ENCODE measurements at places on chromosomes 13 and 19.

- peak; percentile 13 for DNase-seq
Observed at GRCh38 chr19:16380943-16381755, 56.5 kb downstream of the KLF2 start.

- no peak for DNase-seq
Observed at GRCh38 chr13:79062291-79062690, 343.8 kb downstream of the RBM26 start.

DNA sequence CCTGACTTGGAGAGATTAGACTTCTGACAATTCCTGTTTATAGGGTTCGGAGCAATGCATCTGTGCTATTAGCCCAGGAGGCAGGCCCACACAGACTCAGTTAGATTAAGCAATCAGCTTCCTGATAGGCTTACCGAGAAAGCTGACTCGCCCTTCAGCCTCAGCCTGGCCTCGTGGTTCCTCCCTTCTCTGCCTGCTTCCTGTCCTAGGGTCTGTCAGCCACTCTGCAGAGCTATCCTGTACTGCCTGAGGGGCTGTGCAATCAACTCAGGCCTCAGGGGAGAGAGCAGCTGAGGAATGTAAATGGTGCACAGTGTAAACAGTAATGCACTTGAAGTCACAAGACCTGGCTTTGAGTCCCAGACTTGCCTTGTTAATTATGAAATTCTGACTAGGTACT lies 30.7 kb downstream of the HTR2A start:
- no peak for DNase-seq

DNA sequence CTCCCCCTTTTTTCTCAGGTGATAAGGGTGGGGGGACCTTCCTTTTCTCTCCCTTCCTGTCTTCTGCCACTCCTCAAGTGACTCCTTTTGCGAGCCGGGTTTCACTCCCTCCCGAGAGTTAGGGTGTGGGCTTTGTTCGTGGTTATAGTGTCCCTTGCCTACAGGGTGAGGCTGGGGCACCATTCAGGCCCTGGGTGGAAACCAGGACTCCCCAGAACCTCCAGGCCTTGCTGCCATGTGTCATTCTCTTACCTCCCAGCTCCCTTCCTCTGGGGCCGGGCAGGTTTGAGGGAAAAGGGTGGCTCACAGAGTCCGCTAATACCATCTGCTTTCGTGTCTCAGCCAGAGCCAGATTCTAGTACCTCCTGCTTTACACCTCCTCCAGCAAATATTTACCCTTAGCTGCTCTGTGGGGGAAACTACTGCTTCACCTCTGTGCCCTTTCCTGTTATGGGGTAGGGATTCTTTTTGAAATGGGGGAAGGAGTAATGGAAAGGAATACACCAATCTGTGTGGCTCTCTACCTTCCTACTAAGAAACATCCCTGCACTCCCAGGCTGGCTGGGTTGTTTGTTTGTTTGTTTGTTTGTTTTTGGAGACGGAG lies 2.8 kb downstream of the ACTN4 start:
- no peak for DNase-seq

- DNase-seq = no peak
Observed at GRCh38 chr13:65868099-65868498, 1362.0 kb downstream of the PCDH9 start.

DNA sequence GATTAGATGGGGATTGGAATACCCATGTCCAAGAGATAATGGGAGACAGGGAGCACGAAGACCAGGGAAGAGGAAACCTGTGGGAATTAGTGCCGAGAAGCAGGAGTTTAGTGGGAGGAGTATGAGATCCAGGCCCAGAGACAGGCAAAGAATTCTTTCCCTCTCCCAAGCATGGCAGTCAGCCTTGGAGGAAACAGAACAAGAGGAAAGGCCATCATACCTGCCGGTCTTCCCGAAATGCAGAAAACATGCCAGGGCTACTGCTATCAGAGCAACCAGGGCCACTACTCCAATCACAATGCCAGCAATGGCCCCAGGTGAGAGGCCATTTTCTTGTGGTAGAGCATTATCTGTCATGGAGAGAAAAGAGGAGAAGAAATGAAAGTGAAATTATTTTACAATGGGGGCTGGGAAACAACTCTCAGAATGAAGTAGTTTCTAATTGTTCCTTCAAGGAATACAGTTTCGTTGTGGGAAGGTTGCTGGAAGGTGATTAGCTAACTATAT lies 16.1 kb downstream of the CEACAM1 start:
- no peak for DNase-seq

GRCh38 chr19:53870485-53870844 lies 2.8 kb downstream of the MYADM start:
- DNase-seq = no peak

DNA sequence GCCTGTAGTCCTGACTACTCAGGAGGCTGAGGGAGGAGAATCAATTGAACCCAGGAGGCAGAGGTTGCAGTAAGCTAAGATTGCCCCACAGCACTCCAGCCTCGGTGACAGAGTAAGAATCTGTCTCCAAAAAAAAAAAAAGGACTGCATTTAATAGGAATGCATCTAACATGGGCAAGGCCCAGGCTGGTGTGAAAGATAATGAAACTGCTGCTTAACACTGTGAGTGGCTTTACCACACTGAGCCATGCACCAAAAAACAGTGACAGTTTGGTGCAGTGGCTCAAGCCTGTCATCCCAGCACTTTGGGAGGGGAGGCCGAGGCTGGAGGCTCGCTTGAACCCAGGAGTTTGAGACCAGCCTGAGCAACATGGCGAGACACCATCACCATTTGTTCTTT lies 8.6 kb downstream of the GTF2F1 start:
- no peak for DNase-seq

DNA sequence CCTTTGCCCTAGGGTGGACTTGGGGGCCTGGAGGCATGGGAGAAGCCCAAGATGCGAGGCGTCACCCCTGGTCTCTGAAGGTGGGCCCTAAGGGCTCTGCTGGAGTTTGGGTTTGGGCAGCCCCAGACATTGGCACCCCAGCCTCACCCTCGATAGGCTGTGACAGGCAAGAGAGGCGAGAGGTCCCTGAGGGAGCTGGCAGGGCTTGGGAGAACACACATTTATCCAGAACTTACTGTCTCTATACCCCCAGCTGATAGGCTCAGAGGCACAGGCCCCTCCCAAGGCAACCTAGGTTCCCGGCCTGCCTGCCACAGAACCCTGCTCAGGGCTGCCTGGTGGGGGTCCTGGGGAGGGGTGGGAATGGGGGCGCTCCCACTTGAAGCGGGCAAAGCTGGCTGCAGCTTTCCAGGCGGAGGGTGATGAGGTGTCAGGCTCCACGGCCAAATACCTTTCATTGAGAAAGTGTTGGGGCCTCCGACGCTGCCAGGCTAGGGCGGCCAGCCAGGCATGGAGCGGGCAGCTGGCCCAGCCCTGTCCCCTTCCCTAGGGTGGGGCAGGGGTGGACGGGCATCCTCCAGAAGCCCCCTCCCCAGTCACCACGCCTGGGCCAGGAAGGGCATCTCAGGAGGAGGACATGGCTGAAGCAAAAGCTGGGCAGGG lies 9.7 kb downstream of the CILP2 start:
- DNase-seq = peak; percentile 39

- DNase-seq = no peak
Observed at GRCh38 chr13:108306860-108307259, 37.3 kb downstream of the TNFSF13B start.

DNA sequence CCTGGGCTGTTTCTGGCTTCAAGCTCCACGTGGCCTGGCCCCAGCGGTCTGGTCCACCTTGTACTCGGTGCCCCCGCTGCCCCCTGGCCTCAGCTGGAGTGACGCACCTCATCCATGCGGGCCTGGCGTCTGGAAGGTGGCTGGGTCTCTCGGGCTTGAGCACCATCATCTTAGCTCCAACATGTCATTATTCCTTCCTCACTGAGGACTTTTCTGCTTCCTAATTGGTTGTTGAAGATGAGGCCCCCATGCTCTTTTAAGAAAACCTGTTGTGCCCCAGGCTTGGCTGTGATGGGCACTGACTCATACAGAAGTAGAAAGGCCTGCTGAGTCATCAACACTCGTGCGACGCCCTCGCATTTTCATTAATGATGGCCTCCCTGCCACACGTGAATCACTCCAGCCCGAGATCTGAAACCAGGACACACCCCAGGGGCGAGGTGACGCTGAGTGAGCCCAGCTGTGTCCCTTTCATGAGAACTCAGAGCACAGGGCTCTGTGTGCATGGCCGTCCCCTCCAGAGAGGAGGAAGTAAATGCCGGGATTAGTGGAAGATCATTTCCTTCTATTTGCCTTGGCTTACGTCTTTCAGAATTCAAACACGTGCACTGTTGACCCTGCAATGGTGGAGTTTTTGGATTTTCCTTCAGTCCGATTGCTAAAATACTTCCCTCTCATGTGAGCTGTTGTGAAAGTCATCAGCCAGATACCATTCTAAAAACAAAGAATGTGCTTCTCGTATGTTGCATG lies 14.0 kb upstream of the GJA3 start:
- peak; percentile 42 for DNase-seq

DNA sequence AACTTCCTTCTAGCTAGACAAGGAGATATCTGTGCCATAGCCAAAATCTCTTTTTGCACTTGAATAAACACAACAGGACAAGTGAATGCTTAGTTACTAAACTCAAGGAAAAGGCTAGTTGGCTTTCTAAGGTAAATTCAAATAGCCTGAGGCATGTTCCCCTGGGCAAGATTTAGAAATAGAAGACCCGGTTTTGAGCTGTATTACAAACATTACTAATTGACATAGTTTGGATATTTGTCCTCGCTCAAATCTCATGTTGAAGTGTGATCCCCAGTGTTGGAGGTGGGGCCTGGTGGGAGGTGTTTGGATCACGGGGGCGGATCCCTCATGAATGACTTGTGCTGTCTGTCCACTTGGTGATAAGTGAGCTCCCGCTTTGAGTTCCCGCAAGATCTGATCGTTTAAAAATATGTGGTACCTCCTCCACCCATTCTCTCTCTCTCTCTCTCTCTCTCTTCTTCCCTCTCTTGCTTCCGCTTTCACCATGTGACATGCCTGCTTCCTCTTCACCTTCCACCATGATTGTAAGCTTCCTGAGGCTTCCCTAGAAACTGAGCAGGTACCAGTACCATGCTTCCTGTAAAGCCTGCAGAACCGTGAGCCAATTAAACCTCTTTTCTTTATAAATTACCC lies 3.9 kb upstream of the KBTBD6 start:
- DNase-seq = no peak

GRCh38 chr13:110209950-110210603 lies 96.9 kb downstream of the COL4A1 start:
- DNase-seq = no peak

DNA sequence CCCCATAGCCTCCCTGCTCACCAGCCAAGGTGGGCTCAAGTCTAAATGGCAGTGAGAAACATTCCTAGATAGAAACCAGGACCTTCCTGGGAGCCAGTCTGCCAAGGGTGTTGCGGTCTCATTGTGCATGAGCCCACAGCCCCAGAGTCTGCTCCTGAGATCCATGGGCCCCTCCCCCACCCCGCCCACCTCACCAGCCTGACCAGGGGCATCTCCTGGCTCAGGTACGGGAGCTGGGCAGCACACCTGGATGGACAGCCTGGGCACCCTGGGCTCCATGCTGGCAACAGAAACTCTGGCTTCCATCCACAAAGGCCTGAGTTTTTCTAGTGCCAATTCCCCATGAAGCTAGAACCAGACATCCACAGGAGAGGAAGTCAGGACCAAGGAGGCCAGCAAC lies 65.6 kb downstream of the RAB20 start:
- DNase-seq = no peak

DNA sequence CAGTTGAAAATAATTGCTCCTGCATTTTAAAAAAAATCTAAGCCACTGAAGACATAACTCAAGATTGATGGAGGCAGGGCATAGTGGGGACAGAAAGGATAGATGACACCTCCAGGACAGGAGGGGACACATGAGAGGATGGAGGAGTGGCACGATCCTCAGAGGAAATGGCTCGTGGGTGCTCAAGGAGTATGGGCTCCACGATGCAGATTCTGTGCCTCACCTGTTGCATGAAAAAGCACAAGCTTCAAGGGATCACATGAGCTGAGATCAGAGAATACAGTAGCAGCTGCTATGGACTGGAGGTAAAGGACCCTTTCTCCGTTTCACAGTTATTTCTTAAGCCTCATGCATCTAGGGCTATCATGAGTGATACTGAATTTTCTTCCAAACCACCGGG lies 69.7 kb upstream of the KL start:
- no peak for DNase-seq

GRCh38 chr19:5603626-5604025 lies 18.9 kb downstream of the SAFB2 start:
- no peak for DNase-seq

GRCh38 chr13:28505543-28506135 lies 10.7 kb upstream of the FLT1 start:
- DNase-seq = no peak

DNA sequence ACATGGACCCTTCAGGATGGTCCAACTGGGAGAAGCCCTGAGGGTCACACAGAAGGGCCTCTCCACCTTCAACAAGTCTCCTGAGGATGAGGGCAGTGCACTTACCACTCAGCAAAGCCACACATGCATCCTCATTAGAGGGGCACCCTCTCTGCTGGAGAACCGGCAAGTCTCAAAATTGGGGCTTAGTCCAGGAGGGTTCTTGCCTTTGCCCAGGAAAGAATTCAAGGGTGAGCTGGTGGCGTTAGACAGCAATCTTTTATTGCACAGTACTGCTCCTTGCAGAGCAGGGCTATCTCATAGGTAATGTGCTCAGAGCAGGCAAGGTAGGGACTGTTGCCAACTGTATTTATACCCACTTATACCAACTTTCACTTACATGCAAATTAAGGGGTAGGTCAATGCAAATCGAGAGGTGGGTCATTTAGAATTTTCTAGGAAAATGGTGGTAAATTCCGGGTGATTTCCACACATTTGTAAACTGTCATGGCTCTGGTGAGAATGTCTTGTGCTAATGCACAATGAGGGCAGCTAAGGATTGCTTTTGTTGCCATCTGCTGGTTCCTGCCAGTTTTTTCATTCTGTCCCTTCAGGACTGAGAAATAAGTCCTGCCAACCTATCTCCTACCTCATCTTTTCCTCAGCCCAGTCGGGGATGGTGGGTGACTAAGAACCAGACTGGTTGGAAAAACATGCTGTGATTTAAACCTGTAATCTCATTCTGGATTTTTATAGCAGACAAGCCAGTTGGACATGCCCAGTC lies 27.8 kb upstream of the IGSF23 start:
- DNase-seq = no peak

- no peak for DNase-seq
Observed at GRCh38 chr13:98951266-98951665, 26.6 kb downstream of the DOCK9 start.

- DNase-seq = no peak
Observed at GRCh38 chr13:20492641-20493040, 33.0 kb downstream of the CRYL1 start.

- DNase-seq = no peak
Observed at GRCh38 chr19:46580247-46580646, 20.9 kb upstream of the CALM3 start.

- no peak for DNase-seq
Observed at GRCh38 chr19:51319649-51320279, 8.3 kb downstream of the IGLON5 start.

- no peak for DNase-seq
Observed at GRCh38 chr19:50790922-50791467, 780 bp downstream of the ACP4 start.

- peak; percentile 79 for DNase-seq
Observed at GRCh38 chr19:4098493-4098892, 25.4 kb downstream of the MAP2K2 start.

DNA sequence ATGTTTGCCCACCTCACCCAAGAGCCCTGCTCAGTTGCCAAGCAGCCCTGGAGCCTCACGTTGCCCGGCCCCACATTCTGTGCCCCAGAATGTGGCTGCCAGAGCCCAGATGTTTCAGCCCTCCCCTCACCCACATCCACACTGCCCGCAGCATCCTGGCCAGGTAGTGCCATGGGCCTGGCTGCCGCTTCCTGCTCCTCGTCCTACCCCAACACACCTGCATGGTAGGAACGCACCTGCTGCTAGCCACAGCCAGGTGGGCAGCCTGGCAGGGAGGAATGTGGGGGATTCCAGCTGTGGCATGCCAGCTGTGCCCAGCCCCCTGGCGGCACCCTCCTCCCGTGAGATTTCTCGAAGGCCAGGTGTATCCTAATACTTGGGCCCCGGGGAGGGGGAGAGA lies 7.5 kb upstream of the NFIX start:
- no peak for DNase-seq

Measured in left ventricle myocardium inferior (tissue), 1 donor.